ENCODE measurements at places on chromosomes 5 and 9.

- DNase-seq: no peak
Observed at GRCh38 chr5:7894860-7895259, 25.9 kb downstream of the MTRR start.

DNA sequence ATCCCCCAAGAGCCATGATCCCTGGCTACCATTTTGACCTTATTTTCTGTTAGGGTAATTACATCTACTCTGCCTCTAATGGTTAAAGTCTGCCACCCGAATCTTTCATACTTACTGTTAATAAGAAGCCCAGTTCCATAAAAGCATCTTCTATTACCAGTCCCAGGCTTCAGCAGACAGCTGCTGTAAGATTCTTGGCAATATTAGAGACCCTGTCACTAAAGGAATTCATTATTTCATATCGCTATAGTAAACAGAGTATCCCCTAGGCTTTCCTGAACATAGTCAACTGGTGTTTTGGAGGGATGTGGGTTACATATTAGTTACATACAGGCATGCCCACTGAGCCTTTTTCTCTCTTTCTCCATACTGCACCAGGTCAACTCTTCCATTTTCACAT is 608.7 kb upstream of the SEMA6A start:
- no peak for DNase-seq

GRCh38 chr9:108347463-108348188 is 508.2 kb downstream of the ACTL7B start:
- no peak for DNase-seq

DNA sequence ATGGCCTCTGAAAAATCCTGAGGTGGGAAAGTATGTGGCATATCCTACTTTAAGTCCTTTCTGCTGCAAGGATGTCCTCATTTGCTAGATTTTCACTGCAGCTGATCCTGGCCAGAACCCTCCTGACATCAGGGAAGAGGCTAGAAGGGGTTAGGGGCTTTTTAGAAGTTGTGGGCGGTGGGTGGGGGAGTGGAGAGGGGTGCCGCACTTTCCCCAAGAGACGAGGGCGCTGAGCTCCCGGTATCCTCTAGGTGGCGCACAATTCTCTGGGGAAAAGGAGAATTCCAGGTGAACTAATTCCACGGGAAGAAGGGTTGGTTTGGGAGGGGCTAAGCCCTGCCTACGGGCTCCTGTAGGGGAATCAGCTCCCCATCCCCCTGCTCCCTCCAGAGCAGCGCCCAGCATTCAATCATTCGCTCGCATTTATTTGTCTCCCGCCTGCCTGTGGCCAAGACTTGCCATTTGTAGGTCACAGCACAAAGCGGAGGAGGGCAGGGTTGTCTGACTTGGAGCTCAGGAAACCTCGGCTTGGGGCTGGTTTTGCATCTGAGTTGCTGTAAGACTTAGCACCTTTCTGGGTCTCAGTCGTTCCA is 42.9 kb upstream of the HAND1 start:
- DNase-seq: peak; percentile 3

DNA sequence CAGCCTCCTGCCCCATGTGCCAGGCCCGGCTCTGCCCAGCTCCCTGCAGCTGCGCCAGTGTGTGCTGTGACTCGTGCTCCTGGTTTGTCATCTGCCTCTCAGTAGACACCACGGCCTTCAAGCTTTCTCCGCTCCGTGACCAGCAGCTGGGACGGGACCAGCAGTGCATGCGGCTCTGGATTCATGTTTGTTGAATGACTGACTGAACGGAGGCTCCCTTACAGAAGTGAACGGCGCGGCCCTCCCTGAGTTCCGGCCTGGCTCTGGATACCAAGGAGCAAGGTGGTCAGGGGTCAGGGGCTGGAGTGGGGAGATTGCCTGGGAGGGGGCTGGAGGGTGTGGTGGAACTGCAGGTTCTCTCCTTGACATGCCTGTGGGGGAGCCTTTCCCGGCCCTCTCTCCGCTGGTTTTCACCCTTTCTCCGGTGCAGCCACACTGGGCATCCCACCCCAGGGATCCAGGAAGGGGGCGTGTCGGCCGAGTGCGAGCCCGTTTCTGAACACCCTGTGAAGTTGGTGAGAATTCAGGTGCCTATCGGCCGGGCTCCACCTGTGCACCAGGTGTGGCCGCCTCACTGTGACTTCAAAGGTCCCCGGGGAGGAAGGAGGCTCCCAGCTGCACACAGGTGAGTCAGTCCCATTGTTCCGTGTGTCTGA is 11.1 kb upstream of the CEP72 start:
- no peak for DNase-seq

DNA sequence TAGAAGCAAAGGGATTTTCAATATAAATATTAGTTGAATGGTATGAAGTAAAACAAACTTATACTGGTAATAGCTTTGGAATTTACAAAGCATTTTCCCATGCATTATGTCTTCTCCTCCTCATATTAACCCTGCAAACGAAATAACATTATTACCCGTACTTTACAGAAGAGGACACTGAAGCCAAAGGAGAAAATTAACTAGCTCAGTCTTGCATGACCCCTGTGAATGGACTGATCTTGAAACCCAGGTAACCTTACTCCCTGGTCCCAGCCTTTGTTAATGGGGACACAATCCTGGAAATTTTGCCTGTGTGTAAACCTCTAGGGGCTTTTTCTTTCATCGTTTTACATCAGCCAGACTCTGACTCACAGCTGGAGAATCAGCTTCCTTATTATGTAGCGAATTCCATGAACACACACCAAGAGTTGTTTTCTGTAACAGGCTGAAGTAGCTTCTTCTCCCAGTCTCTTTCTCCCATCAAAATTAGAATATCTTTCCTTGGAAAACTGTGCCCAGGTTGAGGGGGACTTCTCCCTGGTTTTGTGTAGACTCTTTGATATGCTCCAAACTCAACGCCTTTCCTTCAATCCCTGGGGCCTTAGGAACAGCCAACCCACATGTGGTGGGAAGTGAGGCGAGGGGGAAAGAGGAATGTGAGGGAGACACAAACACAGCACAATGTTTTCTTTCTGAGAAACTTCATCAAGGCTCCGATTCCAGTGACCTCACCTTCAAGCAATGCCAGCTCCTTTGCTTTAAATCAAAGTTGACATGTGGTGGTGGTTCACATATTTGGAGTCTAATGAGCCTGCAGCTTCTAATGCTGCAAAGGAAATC is 480.9 kb upstream of the PAPPA start:
- DNase-seq: no peak

DNA sequence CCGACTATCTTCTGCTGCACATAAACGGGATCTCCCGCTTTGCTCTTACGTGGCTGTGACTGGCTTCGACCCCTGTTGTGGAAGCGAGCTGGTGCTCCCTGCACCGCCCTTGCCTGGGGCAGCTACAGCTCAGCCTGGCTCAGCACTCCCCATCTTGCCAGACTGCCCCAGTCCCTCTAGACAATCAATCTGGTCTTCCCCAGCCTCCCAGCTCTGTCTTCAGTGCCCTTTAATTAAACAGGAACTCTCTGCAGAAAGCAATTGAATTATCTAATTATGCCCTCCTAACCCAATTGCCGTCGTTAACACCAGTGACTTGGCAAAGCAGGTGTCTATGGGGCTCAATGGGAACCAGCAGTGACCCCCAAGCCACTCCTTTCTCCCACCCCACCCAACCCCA is 18.9 kb upstream of the NTNG2 start:
- DNase-seq: no peak

DNA sequence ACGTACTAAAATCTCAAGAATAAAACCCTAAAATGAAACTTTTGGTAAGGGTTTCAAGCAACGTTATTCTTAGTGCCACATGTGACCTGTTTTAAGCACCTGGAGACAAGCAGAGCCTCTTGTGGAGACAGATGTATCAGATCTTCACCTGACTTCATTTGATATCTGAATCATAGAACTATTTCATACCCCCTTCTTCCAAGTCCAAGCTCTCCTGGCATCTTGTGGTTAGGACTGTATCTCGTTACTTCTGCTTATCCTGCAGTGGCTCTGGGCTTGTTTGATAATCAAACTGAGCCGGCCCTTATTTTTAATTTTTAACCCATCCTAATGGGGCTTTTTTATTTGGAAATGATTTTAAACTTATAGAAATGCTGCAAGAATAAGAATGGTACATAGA is 11.1 kb upstream of the FSD1L start:
- DNase-seq: no peak

GRCh38 chr5:118988866-118989180 is 476 bp upstream of the DTWD2 start:
- no peak for DNase-seq

DNA sequence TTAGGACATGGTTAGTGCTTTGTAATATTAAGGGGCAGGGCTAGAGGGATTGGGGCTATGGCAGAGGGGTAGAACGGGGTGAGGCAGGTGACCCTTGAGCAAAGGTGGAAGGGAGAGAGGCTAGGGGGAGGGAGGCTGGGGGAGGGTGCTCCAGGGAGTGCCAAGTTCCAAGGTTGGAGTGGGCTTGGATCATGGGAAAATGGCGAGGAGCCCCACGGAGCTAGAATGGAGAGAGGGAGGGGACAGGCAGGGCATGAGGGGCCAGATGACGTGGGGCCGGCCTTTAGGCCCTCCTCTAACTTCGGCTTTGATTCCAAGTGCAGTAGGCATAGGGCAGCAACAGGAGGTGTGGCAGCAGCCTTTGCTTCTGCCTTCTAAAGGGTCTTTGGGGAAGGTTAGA is 171.8 kb upstream of the PANK3 start:
- no peak for DNase-seq

DNA sequence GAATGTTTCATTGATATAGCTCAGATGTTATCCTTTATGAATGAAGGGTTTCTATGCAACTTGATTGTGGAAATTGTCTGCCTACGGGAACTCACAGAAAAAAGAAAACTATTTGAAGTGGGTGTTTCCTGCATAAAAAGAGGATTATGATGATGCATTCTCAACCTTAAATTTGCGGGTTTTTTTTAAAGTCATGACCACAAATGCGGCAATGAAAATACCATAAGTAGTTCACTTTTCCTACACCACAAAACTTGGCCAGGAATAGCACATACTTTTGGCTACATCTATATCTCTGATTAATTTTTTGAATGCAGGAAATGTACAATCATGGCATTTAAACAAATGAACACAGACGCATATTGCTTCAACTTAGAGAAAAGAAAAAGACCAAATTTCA is 754.7 kb downstream of the DTWD2 start:
- no peak for DNase-seq

DNA sequence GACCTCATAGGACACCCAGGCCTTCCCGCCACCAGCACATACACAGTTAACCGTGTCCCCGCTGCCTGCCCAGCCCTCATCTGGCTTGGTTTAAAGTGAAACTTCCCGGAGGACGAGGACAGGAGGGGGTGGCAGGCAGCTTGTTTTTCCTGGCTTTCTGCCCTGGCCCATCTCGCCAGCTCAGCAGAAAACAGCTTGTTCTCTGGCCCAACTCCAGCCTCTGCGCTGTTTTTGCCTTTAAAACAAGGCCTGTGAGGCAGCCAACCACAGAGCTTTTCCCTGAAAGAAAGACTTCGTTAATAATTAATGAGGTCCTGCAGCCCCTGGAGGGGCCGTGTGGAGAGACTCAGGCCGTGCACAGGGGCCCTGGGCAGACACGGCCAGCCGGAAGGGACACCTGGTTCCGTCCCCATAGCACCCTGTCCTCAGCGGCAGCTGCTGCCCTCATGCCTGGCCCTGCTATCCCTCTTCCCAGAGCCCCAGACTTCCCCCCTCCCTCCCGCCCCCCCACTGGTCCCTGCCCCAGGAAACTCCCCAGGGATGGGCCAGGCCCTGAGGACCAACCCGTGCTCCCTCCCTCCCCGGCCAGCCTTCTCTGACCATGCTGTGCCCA is 108.7 kb downstream of the RXRA start:
- peak; percentile 91 for DNase-seq

DNA sequence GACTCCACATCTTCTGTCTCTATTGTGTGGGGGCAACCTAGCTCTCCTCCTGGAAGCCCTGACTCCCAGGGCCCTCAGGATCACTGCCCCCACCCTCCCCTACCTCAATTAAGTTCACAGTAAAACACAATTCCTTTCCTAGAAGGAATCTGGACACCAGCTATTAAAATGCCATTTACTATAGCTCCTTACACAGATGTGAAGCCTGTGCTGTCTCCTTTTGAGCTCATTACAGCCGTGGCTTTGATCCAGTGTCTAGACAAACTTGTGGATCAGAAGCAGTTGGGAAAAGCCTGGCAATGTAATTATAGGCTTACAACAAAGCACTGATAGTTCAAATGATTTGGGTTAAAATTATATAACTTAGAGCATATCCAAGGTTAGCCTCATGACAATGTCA is 107.0 kb upstream of the SMIM23 start:
- no peak for DNase-seq

GRCh38 chr9:16775330-16775729 is 95.1 kb downstream of the BNC2 start:
- DNase-seq: no peak

Data from hippocampal formation (tissue), 2 donors.